Spinal cord (tissue), 10 donors: ENCODE measurements at places on chromosomes 7 and 10.

DNA sequence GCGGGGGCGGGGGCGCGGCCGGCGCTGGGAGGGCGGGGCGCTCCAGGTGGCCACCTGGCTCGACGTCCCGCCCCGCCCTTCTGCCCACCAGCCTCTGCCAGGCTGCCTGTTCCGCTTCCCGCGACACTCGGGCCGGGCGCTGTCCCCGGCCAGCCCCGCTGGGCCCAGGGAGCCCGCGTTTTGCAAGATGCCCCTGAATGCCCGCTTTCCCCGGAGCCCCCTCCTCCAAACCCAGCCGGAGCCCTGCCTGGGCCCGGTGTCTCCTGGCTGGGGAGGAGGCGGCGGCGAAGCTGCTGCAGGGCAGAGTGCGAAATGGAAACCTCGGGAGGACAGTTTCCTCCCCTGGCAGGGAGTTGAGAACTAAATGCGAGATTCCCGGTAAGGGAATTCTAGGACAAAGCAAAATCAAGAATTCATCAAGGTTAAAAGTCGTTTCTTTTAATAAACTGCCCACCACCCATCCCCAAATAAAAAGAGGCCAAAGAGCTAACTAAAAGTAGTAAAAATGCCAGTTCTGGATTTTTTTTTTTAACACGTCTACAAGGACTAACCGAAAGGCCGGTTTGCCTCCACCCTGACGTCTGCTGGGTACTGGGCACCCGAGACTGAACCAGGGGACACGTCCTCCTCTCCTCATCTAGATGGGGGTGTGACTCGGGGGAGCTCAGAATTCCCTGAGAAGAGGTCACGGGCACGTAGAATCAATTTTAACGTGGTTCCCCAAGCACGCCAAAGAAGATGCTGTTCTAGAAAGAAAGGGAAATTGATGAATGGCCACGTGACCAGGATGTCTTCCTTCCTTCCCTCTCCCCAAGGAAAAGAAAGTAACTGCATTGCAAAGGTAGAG is 200.4 kb upstream of the NFE2L3 start:
- no peak for DNase-seq

- no peak for DNase-seq
These were observed 53.4 kb upstream of the FHIP2A start for GRCh38 chr10:114767986-114768821.

DNA sequence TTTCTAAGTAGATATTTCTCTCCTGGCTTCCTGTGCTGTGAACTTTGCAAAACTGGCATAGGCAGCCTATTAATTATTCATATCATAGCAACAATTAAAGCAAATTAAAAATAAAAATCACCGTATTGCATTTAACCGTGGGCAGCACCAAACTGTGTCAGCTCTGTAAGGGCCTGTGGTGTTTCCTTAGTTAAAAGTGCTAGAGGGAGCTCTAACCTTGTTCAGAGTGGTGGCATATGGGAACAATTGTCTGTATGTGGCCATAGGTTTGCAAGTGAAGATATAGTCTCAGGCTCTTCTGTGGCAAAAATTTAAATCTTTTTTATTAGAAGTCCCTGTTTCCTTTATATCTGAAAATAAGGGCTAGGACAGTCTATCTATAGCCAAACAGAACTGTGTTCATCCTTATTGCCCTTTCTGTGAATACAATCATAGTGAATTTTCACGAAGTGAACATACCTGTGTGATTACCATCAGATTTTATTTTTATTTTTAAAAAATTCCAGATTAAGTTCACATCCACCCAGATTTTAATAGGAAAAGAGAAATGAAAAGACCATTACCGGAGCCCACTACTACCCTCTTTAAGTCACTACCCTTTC is 92.6 kb downstream of the POLL start:
- no peak for DNase-seq

GRCh38 chr10:58675321-58675720 is 162.6 kb downstream of the BICC1 start:
- DNase-seq: no peak

DNA sequence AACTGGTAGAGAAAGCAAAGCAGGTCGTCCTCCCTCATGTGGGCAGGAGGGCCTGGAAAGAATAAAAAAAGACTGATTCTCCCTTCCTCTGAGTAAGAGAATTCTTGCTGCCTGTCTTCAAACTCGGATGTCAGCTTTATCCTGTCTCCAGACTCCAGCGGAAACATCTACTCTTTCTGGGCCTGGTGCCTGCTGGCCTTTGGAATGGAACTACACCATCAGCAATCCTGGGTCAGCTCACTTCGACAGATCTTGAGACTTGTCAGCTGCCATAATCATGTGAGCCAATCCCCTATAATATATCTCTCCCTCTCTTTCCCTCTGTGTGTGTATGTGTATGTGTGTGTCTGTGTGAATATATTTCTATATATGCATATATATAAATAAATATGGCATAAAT is 411.0 kb upstream of the DPP6 start:
- DNase-seq: no peak

DNA sequence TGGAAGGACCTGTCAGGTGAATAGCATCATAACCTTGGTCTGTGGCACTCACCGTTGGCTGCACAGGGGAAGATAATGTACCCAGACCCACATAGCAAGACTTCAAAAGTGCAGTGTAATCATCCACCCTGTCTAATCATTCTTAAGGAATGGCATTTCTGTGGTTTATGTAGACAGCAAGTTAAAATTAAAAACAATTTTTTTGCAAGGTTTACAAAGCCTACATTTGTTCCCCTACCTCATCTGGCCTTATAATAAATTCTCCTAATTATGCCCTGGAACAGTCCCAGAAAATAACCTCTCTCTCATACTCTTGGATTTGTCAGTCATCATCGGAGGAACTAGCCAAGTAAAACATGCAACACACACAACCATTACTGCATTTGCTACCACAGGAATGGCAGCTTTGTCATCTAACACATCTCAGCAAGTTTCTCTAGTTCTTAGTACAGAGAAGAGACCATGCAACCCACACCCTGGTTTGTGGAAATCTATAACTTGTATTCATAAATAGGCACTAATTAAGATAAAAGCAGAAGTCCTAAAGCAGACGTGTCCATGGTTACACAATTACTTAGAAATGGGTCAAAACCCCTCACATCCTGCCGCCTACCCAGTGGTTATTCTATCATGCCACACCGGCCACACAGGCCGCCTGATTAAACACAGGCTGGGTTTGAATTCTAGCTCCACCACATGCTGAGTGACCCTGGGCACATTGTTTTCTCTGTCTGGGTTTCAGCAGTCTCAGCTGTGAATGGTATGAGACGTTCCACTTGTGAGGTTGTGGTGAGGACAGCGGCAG is 19.1 kb downstream of the ABLIM1 start:
- no peak for DNase-seq
